CD8-positive, alpha-beta memory T cell (primary cell): ENCODE measurements at places on chromosomes 1 and 21. TPM values are rescaled to one million over a fixed set of nuclear protein-coding genes. Genes with fewer than 3 reads are reported as not detected.

GRCh38 chr1:10444795-10445397 lies 4.9 kb upstream of the CORT start:
- DNase-seq = no peak

- no peak for DNase-seq
Observed at GRCh38 chr1:47627471-47628370, 189.9 kb downstream of the FOXD2 start.

- DNase-seq = no peak
Observed at GRCh38 chr1:72119491-72119890, 162.8 kb downstream of the NEGR1 start.

DNA sequence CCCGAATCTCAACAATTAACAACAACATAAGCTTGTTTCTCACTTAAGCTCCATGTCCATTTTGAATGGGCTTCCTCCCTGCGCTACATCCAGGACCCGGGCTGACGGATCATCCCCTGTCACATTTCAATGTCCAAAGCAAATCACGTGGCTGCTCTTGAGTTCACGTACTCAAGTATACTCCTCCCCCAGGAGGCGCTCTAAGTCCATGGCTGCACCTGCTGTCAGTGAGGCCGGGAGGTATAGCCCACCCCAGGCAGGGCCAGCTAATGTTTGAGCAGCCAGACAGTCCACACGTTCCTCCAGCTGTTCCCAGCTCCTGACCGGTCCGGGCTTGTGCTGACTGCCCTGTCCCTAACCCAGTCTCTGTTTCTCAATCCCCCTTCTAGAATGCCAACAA lies 220.8 kb downstream of the SLC35F3 start:
- no peak for DNase-seq

- no peak for DNase-seq
Observed at GRCh38 chr1:1768249-1768992, 9.8 kb downstream of the NADK start.

DNA sequence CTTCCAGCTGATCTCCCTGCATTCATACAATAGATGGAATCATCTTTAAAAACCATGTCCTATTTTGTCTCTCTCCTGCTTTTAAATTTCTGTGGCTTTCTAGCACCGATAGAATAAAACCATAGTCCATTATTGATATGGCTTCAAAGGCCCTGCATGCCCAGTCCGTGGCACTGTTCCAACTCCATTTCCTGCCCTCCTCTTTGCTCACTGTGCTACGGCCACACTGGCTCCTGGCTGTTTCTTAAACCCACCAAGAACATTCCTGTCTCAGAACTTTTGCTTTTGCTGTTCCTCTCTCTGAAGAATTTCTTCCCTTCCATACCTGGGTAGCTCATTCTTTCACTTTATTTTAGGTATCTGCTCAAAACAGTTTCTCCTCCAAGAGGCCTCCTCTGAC lies 7.2 kb downstream of the SLAMF1 start:
- no peak for DNase-seq

TDRD5 gene
- total RNA-seq = not detected
